ENCODE measurements at places on chromosomes 5 and 9. TPM values are rescaled to one million over a fixed set of nuclear protein-coding genes. Genes with fewer than 3 reads are reported as not detected.

DNA sequence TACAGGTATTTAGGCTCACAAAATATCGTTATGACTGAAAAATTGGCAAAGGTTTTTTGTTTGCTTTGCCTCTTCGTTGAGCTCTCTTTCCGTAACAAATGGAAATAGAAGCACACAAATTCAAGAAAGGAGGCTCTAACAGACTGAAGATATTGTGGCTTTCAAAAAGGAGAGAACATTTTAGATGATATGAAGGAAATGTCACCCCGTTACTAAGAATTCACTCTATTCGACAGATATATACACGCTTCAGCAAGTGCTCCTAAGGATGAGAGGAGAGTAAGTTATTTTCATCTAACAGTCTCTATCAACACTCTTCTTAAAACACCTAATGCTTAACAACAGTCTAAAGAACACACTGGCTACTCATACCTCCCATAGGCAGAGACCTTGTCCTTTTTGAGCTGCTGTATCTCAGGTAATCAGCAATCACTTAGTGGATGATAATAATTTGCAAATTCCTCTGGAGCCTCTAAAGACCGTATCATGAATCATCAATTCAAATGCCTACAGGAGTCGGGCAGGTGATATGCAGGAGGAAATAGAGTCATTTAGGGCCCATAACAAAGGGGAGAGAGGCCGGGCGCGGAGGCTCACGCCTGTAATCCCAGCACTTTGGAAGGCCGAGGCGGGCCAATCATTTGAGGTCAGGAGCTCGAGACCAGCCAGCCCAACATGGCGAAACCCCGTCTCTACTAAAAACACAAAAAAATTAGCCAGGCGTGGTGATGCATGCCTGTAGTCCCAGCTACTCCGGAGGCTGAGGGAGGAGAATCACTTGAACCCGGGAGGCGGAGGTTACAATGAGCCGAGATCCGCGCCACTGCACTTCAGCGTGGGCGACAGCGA lies 1.4 kb upstream of the HSDL2 start:
- H3K27ac ChIP-seq: peak overlapping the region; percentile 98
- H3K4me1 ChIP-seq: peaks cover 39% of the 10 kb centered on the region
- no peaks in the 10 kb centered on the region for H3K36me3 ChIP-seq
- DNase-seq: no peak

DNA sequence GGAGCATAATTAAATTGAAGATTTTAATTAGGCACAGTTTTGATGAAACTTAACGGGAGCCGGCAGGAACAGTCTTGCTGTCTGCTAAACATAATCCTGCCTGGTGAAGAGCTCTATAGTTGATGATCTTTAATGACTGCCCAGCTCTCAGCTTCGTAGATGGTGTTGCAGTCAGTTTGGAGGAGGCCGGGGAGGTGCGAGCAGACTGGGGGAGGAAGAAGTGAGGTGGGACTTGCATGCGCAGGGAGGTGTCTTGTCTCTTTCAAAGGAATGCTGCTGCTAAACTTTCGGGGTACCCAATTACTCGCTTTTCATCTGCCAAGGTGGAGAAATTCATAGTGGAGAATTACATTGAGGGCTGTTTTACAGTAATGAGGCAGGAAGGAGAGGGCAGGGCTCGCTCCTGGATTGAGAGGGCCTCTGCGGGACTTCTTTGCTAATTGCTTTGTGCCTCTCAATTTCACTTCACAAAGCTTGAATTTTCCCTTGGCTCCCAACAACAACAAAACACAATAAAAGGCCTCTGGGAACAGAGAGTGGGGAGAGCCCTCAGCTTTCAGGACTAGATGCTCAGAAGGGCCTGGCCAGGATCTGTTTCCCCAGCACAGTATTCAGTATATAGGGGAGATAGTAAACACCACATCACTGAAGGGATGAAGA lies 257.9 kb upstream of the ADRA1B start:
- no peaks in the 10 kb centered on the region for H3K36me3 ChIP-seq
- no peaks in the 10 kb centered on the region for H3K27me3 ChIP-seq
- no peak overlapping the region for H3K4me3 ChIP-seq
- no peak overlapping the region for H3K27ac ChIP-seq
- no peaks in the 10 kb centered on the region for H3K4me1 ChIP-seq

AK1 gene
- 239 TPM for total RNA-seq

DNA sequence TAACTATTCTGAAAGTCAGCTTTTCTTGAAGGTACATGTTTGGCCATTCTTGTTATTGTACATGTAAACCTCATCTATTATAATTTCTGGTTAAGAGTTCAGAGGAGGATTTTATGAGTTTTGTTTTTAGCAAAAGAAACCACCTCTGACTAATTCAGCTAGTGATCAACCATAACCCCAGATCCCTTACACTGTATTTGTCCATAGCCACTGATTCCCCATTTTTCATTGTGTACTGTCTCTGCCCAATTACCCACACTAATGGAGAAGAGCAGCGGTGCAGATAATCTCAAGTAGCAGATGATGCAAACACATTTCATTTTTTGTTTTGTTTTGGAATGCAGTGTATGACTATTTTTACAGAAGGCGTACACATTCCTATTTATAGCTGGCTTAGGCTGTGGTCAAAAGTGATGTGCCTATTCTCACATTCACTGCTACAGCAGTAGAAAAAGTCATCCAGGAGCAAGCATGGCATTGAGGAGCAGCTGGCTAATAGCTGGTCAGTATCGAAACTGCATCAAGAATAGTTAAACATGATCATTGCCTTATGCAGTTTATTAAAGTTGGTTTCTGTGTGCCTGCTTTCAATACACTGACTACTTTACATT lies 988.3 kb downstream of the DTWD2 start:
- H3K4me1 ChIP-seq: no peaks in the 10 kb centered on the region
- no peak for DNase-seq
- no peak overlapping the region for H3K4me3 ChIP-seq
- H3K27ac ChIP-seq: no peak overlapping the region
- H3K36me3 ChIP-seq: no peaks in the 10 kb centered on the region

- no peaks in the 10 kb centered on the region for H3K27me3 ChIP-seq
- no peaks in the 10 kb centered on the region for H3K36me3 ChIP-seq
- no peak for DNase-seq
- no peak overlapping the region for H3K4me3 ChIP-seq
- H3K27ac ChIP-seq: no peak overlapping the region
Measured at GRCh38 chr9:126955811-126956210, 41.2 kb downstream of the RALGPS1 start.

DNA sequence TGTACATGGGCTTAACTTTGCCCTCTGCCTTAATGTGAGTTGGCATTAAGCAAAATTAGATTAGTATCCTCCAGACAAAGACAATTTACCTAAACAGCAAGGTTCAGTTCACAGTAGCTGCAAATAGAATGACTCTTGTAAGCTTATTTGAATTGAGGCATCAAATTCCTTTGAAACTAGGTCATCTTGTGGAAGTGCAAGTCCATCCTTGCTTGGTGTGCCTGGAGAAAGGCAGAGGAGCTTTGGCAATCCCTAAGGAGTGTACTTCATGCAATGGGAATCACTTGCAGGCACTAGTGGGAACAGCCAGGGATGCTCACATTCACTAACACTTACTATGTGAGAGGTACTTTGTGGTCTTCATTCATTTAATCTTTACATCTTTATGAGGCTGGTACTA lies 118.3 kb downstream of the DRD1 start:
- no peaks in the 10 kb centered on the region for H3K27me3 ChIP-seq
- no peak overlapping the region for H3K27ac ChIP-seq
- DNase-seq: no peak
- no peaks in the 10 kb centered on the region for H3K36me3 ChIP-seq

SELENOP gene
- 525 TPM for total RNA-seq

SNCAIP gene
- 6.3 TPM for total RNA-seq

SLCO4C1 gene
- total RNA-seq: 5.5 TPM

DNA sequence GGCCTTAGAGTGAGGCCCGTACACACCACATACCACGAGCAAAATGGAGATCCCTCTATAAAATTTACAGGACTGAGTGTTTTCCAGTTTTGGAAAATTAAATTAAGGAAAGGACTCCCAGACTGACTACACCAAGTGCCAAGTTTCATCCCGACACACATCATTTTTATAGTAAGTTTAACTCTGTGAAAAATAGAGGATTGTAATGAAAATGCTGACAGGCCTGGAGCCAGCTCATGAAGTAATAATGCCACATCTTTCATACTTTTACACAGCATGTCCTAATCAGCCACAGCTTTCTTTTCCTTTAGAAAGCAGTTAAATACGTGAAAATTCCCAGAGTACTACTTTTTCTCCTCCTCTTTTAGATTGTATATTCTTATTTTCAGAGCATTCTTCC lies 169.2 kb downstream of the SAXO1 start:
- no peaks in the 10 kb centered on the region for H3K36me3 ChIP-seq
- no peak for DNase-seq
- H3K4me1 ChIP-seq: no peaks in the 10 kb centered on the region
- no peaks in the 10 kb centered on the region for H3K27me3 ChIP-seq
- H3K4me3 ChIP-seq: no peak overlapping the region
